ENCODE measurements at places on chromosomes 7 and 10.

- DNase-seq = no peak
These were observed 1.2 kb downstream of the SCIN start for GRCh38 chr7:12571691-12572090.

GRCh38 chr7:47657126-47657525, 75.2 kb upstream of the TNS3 start:
- no peak for DNase-seq

GRCh38 chr7:3165681-3166580, 122.3 kb upstream of the CARD11 start:
- DNase-seq = no peak

- DNase-seq = no peak
These were observed 22.2 kb upstream of the CAMK2B start for GRCh38 chr7:44347546-44348114.

- no peak for DNase-seq
These were observed 39.2 kb downstream of the WBP1L start for GRCh38 chr10:102782673-102783551.

GRCh38 chr10:110481919-110482318, 15.8 kb upstream of the DUSP5 start:
- DNase-seq = no peak

- no peak for DNase-seq
These were observed 947 bp downstream of the HOXA3 start for GRCh38 chr7:27151341-27151930.

GRCh38 chr7:117069379-117069778, 116.1 kb downstream of the ST7 start:
- DNase-seq = no peak

DNA sequence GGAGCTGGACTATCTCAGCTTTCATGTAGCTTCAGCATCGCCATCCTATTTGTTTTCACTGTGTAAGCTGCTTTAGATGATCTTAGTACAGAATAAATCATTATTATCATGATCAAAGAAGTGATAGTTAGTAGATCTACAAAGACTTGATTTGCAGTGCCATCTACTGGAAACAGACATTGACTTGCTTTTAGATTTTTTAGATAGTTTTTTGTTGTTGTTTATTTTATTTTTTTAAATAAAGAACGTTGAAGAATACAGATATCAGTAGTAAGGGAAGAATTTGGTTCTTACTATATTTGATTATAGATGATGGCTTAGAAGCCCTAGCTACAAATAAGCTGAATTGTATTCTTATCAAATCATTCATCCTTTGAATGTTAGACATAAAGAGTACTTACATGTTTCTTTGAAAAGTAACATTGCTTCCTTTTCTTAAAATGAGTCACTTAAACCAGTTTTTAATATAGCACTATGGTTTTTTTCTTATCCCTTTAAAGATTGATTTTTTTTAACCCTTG, 6.3 kb upstream of the SFMBT2 start:
- no peak for DNase-seq

GRCh38 chr7:45717537-45718235, 143.5 kb downstream of the ADCY1 start:
- no peak for DNase-seq

DNA sequence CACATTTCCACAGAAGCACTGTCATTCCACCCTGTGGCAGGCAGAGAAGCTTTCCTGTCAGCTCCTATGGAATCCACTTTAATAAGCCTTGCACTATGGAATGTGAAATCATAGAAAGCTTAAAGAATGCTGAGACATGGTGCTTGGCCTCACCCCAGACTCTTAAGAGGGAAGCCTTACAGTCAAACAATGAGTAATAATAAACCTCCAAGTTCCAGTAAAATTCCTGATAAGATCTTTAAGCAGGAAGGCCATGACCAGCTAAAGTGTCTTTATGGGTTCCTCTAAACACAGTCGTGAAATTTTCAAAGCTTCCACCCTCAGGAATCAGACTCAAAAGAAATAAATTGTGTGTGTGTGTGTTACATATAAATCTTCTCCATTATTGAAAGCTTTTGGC, 11.9 kb upstream of the TEX36 start:
- no peak for DNase-seq

Data from stimulated activated CD8-positive, alpha-beta memory T cell treated with anti-CD3 and anti-CD28 coated beads, Interleukin-7, amount 100 ng/mL, for 1 hour (primary cell).